EL (cell line): ENCODE measurements at places on chromosomes 3 and 15.

DNA sequence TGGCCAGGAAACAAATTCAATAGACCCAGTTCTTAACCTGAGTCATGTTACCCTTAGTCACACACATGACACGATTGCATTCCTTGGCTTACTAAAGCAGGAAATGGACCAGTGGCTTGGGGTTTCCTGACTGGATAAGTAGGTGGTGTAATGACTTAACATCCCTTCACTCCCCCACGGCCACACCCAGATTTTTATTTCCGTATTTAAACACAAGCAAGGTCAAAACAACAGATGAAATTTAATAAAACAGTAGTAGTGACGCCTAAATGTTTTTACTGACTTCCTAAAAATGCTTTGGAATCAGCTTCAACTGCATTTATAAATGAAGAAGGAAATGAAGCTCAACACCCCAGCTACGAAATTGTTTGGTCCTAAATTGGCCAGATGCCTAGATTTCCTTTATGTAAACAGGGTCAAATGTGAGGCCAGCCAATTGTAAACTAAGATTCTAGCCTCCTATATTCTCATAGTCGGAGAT is 324.3 kb downstream of the CHST2 start:
- DNase-seq, result peak; percentile 94

DNA sequence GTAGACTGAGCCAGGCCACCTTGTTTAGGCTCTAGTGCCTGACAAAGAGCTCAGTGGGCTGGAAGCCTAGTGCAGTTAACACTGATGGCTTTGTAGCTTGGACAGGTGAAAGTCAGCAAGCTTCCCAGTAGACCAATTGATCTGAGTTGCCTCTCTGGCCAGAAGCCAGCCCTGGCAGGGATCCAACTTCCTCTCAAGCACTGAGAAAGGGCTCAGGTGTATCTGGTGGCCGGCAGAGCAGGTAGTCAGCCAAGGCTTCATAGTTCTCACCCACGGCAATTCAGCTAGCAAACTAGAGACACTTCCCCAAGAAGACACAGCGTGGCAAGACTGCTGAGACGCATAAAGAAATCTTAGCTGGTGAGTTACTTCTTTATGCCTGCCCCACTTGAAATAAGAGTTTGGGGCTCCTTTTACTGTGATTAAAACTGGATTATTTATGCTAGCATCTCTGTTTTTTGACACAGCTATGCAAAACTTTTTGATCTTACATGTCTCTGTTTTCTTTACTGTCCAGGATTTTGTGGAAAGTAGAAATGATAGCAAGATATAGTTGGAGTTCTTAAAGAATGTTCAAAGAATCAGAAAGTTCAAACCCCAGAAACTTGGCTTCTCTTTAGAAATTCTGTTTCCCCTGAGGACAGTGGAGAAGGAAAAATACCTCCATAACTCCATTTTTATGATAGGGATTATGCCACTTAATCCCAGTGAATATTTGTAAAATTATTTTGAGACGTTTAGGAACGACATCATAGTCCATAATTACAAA is 8.4 kb upstream of the CA12 start:
- DNase-seq, result no peak

- DNase-seq, result no peak
These were observed 180.6 kb downstream of the FAM43A start for GRCh38 chr3:194866236-194866635.

- DNase-seq, result no peak
These were observed 27.2 kb downstream of the ABI3BP start for GRCh38 chr3:100966049-100966491.

DNA sequence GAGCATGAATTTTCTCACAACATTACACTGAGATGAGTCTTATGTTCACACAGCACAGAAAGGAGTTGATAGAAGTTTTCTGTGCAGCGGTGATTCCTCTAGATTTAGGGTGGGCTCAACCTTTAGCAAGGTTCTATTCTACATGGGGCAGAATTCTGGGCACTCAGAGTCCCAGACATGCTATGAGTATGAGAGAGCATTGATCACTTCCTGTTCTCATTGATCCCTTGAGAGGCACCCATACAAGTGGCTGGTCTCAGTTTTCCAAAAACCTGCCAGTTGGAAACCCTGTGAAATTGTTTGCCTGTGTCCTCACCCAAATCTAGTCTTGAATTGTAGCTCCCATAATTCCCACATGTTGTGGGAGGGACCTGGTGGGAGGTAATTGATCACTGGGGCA is 112.5 kb upstream of the NR2F2 start:
- DNase-seq, result no peak

GRCh38 chr3:122265957-122266356 is 59.1 kb upstream of the CSTA start:
- DNase-seq, result no peak
